ENCODE measurements at places on chromosomes 2 and 18. TPM values are rescaled to one million over a fixed set of nuclear protein-coding genes. Genes with fewer than 3 reads are reported as not detected.
A peak's percentile ranks its signal among the peaks of the same experiment; 100 is the strongest.

GRCh38 chr18:32707586-32707985 lies 65.2 kb downstream of the KLHL14 start:
- DNase-seq: no peak

Gene EPB41L3
- total RNA-seq: 99.6 TPM

Gene TMEM37
- total RNA-seq: 3.4 TPM

- DNase-seq: no peak
These were observed 201.6 kb upstream of the PARD3B start for GRCh38 chr2:204343685-204344084.

DNA sequence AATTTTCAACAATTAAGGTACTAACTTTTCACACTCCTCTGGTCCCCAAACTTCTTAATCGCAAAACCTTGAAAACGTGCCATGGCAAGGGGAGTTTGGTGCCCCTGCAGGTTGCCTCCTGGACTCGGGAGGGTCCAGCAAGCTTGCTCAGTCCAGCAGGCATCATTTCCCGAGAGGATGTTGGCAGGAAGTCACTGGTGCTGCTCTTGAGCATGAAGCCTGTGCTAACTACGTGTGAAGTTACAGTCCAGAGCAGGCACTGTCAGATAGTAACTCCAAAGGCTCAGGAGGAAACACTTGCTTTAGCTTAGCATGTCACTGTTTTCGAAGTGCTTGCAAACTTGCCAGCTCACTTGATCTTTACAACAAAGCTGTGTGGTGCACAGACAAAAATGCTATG lies 215.4 kb downstream of the MYCN start:
- no peak for DNase-seq

Gene IL1R2
- not detected for total RNA-seq

- DNase-seq: no peak
These were observed 5.6 kb downstream of the RPL31 start for GRCh38 chr2:101007415-101008345.

- DNase-seq: no peak
These were observed 211.4 kb downstream of the BABAM2 start for GRCh38 chr2:28101892-28102291.

- no peak for DNase-seq
These were observed 24.4 kb downstream of the EHD3 start for GRCh38 chr2:31258351-31258750.

- DNase-seq: no peak
These were observed 78.0 kb upstream of the HPCAL1 start for GRCh38 chr2:10224734-10225133.

GRCh38 chr2:12636837-12637581 lies 79.7 kb upstream of the TRIB2 start:
- DNase-seq: no peak

GRCh38 chr2:101330253-101330933 lies 21.9 kb upstream of the RNF149 start:
- no peak for DNase-seq

Gene TTLL4
- 14.2 TPM for total RNA-seq

- DNase-seq: peak; percentile 71
These were observed 695.1 kb downstream of the PLCL1 start for GRCh38 chr2:198499539-198499938.

DNA sequence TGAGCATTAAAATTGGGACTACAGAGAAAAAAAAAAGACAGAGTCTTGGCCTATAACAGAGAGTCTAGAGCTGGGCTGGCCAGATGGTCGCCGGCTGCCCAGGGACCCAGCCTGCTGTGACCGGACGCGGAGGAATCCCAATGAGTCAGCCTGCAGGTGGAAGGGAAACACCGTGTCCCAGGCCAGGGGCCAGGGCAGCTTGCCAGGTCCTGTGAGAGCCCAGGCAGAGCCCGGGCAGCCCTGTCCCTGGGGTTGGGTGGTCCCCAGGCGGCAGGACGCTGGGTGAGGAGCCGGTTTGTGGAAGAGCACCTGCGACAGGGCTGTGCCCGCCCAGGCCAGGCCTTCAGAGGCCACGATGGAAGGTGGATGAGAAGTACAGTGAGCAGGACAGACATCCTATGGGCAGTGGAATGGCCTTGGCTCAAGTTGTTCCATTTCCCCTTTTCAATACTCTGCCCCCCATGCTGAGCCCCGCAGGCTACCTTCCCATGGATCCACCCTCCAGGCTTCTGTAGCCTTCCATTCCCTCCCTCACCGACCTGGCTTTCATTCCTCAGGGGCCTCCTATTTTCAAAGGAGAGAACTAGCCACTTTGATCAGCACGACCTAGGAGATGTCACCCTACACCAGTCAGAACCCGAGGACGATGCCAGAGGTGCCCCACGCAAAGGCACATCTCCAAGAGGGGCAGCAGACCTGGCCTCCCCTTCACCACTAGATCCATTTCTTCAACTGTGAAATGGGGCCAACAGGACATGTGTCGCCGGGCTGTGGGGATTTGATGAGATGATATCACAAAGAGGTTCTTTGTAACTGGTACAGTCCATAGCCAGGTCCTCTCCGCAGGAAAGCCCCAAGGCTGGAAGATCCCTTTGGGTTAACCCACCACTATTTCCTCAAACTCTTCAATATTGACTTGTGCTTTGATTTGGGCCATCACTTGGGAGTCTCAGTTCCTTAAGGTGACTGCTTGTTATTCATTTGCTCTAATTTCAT lies 87.5 kb downstream of the POLR1A start:
- DNase-seq: no peak

GRCh38 chr2:201758234-201758633 lies 22.5 kb downstream of the ALS2 start:
- DNase-seq: no peak

- DNase-seq: no peak
These were observed 25.5 kb downstream of the B4GALT6 start for GRCh38 chr18:31658670-31659575.

- no peak for DNase-seq
These were observed 103.7 kb upstream of the THOC1 start for GRCh38 chr18:371609-371982.

Gene DPYSL5
- total RNA-seq: 56.5 TPM

GRCh38 chr2:15009681-15010080 lies 377.2 kb downstream of the LRATD1 start:
- no peak for DNase-seq

- no peak for DNase-seq
These were observed 149.0 kb downstream of the MBP start for GRCh38 chr18:76983613-76984051.

DNA sequence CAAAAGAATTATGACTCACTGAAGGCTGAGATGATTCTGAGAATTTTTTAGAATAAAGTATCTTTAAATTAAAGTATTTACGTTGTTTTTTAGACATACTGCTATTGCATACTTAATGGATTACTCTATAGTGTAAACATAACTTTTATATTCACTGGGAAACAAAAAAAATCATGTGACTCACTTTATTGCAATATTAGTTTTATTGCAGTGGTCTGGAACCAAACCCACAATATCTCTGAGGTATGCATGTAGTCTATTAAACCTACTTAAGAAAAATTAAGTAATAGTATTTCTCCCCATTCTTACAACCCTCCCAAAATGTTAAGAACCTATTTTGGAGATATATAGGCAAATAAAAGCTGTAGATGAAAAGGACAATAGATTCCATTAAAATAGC lies 142.9 kb upstream of the ZNF521 start:
- no peak for DNase-seq

DNA sequence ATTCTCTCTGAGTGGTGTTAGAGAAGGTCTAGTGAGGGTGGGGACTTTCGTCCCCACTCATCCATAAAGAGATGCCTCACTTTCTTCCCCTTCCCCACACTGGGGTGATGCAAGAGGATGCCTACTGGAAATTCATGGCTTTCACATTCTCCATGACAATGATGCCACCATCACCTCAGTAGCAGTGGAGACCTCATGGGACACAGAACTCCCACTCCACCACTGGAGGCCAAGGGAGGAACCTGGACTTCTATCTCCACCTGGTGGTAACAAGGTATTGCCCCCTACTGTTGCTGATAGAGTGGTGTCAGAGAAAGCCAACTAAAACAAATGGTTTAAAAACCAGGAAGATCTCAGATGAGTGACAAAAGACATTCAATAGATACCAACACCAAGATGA lies 110.9 kb downstream of the INHBB start:
- no peak for DNase-seq

Gene TRMT61B
- total RNA-seq: 16.9 TPM

Gene KCNS3
- total RNA-seq: 11.6 TPM

Gene TUBB8B
- total RNA-seq: not detected

Gene PLEKHM3
- 34.5 TPM for total RNA-seq

- no peak for DNase-seq
These were observed 86.9 kb downstream of the KCTD1 start for GRCh38 chr18:26461405-26461804.

- DNase-seq: no peak
These were observed 1.1 kb upstream of the HIBCH start for GRCh38 chr2:190320696-190321095.

Gene PPP1CB
- 324 TPM for total RNA-seq

DNA sequence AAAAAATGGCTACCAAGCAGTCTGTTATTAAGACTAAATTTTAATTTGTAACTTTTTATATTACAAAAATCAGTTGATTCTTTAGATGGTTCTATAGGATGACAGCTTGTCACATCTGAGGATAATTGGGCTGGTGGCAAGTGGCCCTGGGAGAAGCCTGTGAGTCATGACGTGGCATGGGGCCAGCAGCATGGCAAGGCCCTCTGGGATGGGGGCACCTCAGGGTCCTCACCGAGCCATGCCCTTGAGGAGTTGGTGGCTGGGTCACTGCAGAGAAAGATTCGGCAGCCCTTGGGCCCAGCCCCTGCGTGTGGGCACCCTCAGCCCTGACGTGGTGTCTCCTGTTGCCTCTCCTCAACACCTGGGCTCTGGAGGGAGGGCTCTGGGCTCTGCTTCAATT lies 49.7 kb downstream of the STK25 start:
- DNase-seq: no peak

Gene HOXD10
- 15.5 TPM for total RNA-seq

Gene GALNT3
- total RNA-seq: 6.7 TPM

GRCh38 chr2:186554850-186555671 lies 34.8 kb upstream of the ITGAV start:
- DNase-seq: no peak

Gene LBX2
- 0.33 TPM for total RNA-seq

- DNase-seq: no peak
These were observed 1360.2 kb downstream of the LRP1B start for GRCh38 chr2:140770645-140771044.

DNA sequence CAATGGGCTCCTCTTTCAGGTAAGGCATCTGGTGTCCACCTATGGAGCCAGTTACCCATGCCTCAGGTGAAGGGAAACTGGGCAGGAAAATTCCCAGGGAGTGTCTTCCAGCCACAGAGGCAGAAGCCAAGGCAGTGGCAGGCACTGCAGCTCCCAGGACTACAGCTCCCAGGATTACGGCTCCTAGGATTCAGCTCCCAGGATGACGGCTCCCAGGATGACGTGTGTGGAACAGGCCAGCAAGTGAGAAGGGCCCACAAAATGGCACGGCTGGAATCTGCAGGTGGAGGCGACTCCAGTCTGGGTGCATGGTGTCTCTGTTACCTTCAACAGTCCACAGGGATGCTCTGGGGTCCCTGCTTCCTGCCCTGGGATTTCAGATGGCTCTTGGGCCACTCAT lies 92.1 kb downstream of the PTGR3 start:
- DNase-seq: no peak

GRCh38 chr18:75157381-75157780 lies 51.6 kb downstream of the PTGR3 start:
- no peak for DNase-seq

Gene RESP18
- 1.1 TPM for total RNA-seq

Gene ZNF519
- 15.2 TPM for total RNA-seq

- DNase-seq: no peak
These were observed 133.1 kb upstream of the CCDC195 start for GRCh38 chr2:224849264-224849663.

Gene FSHR
- total RNA-seq: not detected

DNA sequence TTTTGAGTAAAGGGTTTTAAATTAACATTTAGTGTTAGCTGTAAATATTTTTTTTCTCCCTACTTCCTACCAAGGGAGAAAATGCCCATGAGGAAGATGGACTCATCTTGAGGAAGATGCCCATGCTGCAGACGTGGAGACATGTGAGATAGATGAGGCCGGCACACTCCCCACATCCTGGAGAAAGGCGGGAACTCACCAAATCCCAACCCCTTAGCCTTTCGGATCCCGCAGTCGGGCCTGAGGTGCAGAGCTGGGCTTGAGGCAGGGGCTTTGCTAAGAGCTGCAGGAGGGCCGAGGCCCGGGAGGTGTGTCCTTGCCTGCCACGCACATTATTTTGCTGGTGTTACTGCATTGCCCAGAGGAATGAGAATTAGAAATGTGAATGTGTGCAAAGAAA lies 137.9 kb downstream of the NAPG start:
- no peak for DNase-seq

- no peak for DNase-seq
These were observed 5.3 kb upstream of the ANO7 start for GRCh38 chr2:241183221-241183620.

- DNase-seq: no peak
These were observed 6.6 kb upstream of the CDH2 start for GRCh38 chr18:28183418-28184078.

DNA sequence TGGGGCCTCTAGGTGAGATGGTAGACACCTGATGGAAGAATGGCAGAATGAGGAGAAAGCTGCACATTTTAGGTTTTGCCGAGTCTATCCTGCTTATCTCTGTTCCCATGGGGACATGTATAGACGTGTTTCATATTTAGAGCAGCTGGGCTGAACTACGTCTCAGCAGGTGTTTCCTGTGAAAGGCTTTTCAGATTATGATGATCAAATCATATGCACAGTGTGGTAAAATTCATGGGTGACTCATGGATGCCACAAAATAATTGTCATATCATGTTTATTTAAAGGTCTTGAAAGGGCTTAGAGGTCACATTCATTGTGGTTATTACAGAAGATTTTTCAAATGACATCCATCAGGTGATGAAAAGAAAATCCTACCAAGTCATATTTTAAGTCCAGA lies 90.5 kb downstream of the ICOS start:
- no peak for DNase-seq

DNA sequence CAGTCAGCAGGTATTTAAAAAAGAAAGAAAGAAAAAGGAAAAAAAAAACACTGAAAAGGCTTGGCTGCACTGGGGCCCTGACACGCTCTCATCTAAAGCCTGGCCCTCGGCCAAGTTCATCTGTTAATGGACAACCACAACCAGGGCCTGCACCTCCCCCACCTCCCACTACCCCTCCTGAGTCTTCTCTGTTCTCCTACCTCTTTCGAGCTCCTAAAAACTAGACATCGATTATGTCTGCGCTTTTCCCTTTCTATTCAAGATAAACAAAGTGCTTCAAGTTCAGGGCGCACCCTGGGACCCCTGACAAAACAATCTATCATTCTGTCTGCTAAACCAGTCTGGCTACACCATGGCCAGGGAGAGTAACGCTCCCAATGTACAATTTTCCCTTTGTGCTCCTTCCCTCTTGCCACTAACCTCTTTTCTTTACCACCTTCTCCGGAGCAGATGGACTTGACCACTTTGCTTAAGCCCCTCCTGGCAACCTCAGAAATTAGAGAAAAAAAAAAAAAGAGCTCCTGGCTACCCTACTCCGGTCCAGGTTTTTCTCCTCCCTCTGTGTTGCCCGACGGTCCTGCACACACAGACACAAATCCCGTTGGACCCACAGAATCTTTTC lies 22.7 kb downstream of the BCL11A start:
- no peak for DNase-seq

Data from spinal cord (tissue), 10 donors.